Diencephalon (tissue), 1 donor: ENCODE measurements at places on chromosomes 2 and 18. TPM values are rescaled to one million over a fixed set of nuclear protein-coding genes. Genes with fewer than 3 reads are reported as not detected.

The TBR1 gene
- total RNA-seq, result 3.9 TPM

The AMER3 gene
- total RNA-seq, result 33.7 TPM

The ZBTB7C gene
- 9.9 TPM for total RNA-seq

The POTEJ gene
- 0.46 TPM for total RNA-seq

The TDRD15 gene
- under 0.01 TPM for total RNA-seq

The MPV17 gene
- 45.7 TPM for total RNA-seq

The FOXD4L1 gene
- total RNA-seq, result 0.69 TPM

The CDH19 gene
- total RNA-seq, result 0.23 TPM

The RNASEH1 gene
- 18.7 TPM for total RNA-seq

The FHL2 gene
- total RNA-seq, result 6.9 TPM

The ONECUT2 gene
- total RNA-seq, result 7.4 TPM

The HS1BP3 gene
- 14.3 TPM for total RNA-seq

The REG3A gene
- total RNA-seq, result not detected

The DYSF gene
- total RNA-seq, result 1.8 TPM

The LIMS4 gene
- not detected for total RNA-seq

The FARSB gene
- total RNA-seq, result 36.4 TPM

The IL1R1 gene
- 0.46 TPM for total RNA-seq

The C2orf66 gene
- 0.69 TPM for total RNA-seq

The SLC19A3 gene
- 3.9 TPM for total RNA-seq

The TFPI gene
- total RNA-seq, result 85.3 TPM

The CRACDL gene
- total RNA-seq, result 3.7 TPM

The MOGAT1 gene
- not detected for total RNA-seq

The FAP gene
- total RNA-seq, result 2.3 TPM

The CTNNA2 gene
- total RNA-seq, result 291 TPM

The FEV gene
- total RNA-seq, result not detected

The SIX3 gene
- total RNA-seq, result 7.4 TPM

The ERFE gene
- total RNA-seq, result 1.2 TPM

The ABHD1 gene
- total RNA-seq, result 0.46 TPM

The TTC32 gene
- total RNA-seq, result 17.3 TPM

The ACADL gene
- 4.8 TPM for total RNA-seq

The RIT2 gene
- 59.3 TPM for total RNA-seq

The ASB18 gene
- total RNA-seq, result 1.6 TPM

The AQP4 gene
- 549 TPM for total RNA-seq

The TAF4B gene
- total RNA-seq, result 3.5 TPM
